ENCODE measurements at places on chromosomes 7 and 10. TPM values are rescaled to one million over a fixed set of nuclear protein-coding genes. Genes with fewer than 3 reads are reported as not detected.

AOAH gene
- total RNA-seq, result 5.3 TPM

NEUROG3 gene
- 0.20 TPM for total RNA-seq

CRTAC1 gene
- not detected for total RNA-seq

SFTPA1 gene
- not detected for total RNA-seq

OR6V1 gene
- total RNA-seq, result not detected

ZNF655 gene
- total RNA-seq, result 58.9 TPM

TLX1 gene
- total RNA-seq, result not detected

PRXL2A gene
- 23.3 TPM for total RNA-seq

CALHM1 gene
- total RNA-seq, result not detected

TOMM7 gene
- 257 TPM for total RNA-seq

PRSS2 gene
- not detected for total RNA-seq

DNA sequence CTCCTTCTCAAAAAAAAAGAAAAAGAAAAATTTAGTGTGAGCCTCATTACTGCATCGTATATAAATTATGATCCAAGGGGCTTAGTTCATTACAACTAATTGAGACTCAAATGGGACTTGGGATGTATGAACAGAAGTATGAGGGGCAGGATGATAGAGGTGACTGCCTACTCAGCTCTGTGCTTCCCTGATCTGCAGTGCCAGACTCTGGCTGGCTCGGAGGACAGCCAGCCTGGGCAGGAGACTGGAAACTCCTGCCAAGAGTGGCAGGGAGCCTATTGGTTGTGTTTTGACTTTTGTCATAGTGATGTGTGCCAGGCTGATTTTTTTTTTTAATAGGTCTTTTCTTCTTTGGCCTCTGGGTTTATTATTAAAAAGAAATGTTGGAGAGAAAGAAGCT is 73.8 kb upstream of the GTF2IRD1 start:
- no peaks in the 10 kb centered on the region for H3K36me3 ChIP-seq
- H3K27me3 ChIP-seq, result no peaks in the 10 kb centered on the region
- no peaks in the 10 kb centered on the region for H3K4me1 ChIP-seq
- H3K4me3 ChIP-seq, result no peak overlapping the region
- DNase-seq, result no peak

DNA sequence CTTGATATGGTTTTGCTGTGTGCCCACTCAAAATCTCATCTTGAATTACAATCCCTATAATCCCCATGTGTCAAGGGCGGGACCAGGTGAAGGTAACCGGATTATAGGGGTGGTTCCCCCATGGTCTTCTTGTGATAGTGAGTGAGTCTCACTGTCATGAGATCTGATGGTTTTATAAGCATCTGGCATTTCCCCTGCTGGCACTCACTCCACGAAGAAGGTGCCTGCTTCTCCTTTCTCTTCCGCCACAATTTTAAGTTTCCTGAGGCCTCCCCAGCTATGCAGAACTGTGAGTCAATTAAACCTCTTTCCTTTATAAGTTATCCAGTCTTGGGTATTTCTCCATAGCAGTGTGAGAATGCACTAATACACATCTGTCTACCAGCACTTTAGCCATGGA is 109.5 kb upstream of the SDK1 start:
- no peak overlapping the region for H3K27ac ChIP-seq
- H3K4me3 ChIP-seq, result no peak overlapping the region
- DNase-seq, result no peak
- no peaks in the 10 kb centered on the region for H3K27me3 ChIP-seq
- H3K4me1 ChIP-seq, result no peaks in the 10 kb centered on the region

DNA sequence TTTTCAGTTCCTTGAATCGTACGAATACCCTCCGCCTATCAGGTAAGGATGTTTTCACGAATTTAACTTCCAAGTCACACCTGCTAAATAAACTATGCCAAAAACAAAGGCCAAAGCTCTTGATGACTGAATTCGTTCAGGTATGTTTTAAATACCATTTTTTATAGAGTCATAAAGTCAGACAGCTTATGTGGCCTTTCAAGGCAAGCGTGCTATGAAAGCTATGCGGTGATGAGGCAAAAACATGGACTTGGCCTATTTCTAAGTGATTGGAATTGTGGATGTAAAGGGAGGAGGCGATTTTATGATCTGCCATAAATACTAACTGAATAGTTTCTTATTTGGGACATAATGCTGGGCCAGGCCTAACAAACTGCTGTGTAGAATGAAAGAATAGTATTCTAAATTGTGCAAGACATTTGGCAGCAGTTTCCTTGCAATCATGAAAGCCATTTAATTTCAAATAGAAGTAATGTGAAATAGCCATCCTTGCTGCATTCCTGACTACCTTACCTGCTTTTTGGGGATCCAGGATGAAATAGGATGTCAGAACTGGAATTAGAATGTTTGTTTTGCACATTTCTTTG is 14.0 kb downstream of the SLC39A12 start:
- no peaks in the 10 kb centered on the region for H3K4me1 ChIP-seq
- no peak for DNase-seq
- H3K27ac ChIP-seq, result no peak overlapping the region
- no peaks in the 10 kb centered on the region for H3K36me3 ChIP-seq
- H3K4me3 ChIP-seq, result no peak overlapping the region
- H3K27me3 ChIP-seq, result peaks cover 10% of the 10 kb centered on the region

GRCh38 chr7:28203508-28204240 is 23.1 kb upstream of the JAZF1 start:
- no peak overlapping the region for H3K4me3 ChIP-seq
- H3K27ac ChIP-seq, result no peak overlapping the region
- peaks cover 30% of the 10 kb centered on the region for H3K4me1 ChIP-seq
- peaks cover 14% of the 10 kb centered on the region for H3K36me3 ChIP-seq
- no peak for DNase-seq

- no peak for DNase-seq
- H3K4me1 ChIP-seq, result no peaks in the 10 kb centered on the region
- H3K27ac ChIP-seq, result no peak overlapping the region
- H3K27me3 ChIP-seq, result peaks cover 12% of the 10 kb centered on the region
Measured at GRCh38 chr7:118330388-118330787, 105.9 kb downstream of the ANKRD7 start.

GRCh38 chr7:132135746-132136385 is 440.4 kb downstream of the PLXNA4 start:
- H3K4me3 ChIP-seq, result no peak overlapping the region
- no peaks in the 10 kb centered on the region for H3K4me1 ChIP-seq
- H3K36me3 ChIP-seq, result no peaks in the 10 kb centered on the region
- no peak overlapping the region for H3K27ac ChIP-seq
- no peak for DNase-seq
- H3K27me3 ChIP-seq, result no peaks in the 10 kb centered on the region

DNA sequence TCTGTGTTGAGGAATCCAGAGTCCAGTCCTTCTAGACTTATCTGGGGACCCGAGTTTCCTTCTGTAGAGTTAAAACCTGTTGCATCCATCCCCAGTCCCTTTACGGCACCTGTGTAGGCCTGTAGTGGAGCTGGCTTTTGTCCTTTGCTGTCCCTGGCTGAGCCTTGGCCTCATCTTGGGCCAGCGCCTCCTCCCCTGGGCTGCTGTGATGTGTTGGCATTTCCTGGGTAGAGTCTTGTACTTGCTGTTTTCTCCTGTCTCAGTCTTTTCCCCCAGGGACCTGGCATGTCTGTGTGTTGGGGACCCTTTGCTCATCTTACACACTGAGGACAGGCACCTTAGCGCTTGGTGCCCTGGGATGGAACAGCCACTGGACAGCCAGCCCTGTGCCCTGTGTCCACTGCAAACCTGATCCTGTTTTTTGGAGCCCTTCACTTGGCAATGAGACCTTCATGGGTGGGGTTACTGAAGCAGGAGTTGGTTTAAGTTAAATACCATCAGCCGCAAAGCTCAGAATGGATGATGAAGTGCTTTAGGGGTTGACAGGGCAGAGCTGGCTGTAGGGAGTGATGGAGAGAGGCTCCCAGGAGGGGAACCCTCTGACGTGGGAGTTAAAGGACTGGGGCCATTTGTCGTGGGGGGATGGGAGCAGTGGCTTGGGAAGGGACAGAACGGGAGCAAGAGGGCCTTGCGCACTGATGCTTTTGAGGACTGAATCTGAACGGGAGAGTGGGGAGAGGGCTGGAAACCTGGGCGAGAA is 50.9 kb downstream of the CUX1 start:
- H3K4me3 ChIP-seq, result no peak overlapping the region
- no peak overlapping the region for H3K27ac ChIP-seq
- H3K36me3 ChIP-seq, result no peaks in the 10 kb centered on the region
- no peaks in the 10 kb centered on the region for H3K27me3 ChIP-seq

GRCh38 chr10:15433850-15434537 is 62.9 kb upstream of the FAM171A1 start:
- no peaks in the 10 kb centered on the region for H3K36me3 ChIP-seq
- H3K4me1 ChIP-seq, result peaks cover 5% of the 10 kb centered on the region
- peaks cover 23% of the 10 kb centered on the region for H3K27me3 ChIP-seq

DNA sequence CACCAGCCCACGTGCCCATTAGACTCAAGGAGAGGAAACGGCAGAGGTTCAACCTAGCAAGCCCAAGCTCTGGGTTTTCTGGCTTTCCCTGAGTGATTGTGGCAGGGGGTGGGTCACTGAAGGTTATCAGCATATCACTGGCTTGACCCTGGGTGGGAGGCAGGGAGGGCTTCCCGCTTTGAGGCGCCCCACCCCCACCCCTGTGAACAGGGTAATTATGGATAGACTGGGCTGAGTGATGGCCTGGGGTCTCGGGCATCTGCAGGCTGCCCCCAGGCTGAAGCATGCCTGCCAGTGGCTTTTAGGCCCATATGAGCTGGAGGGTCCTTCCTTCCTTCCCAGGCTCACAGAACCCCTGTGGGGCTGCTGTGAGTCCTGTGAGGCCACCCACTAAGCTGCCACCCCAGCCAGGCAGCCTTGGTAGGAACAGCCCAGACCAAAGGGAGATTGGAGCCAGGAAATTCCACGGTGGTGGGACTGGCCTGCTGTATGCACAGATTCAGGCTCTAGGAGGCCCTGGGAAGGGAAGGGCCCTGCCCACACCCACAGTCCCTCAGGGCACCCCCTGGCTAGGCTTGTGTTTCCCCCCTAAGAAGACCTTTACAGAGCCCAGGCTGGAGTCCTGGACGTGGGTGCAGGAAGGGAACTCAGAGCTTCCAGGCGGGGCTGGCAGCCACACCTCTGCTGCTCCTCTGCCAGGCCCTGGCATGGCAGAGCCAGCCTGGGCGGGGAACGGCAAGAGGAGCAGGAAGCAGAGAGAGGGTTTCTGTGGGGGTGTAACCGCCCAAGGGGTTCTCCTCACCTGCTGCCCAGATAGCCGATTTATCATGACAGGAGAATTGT is 33.1 kb downstream of the GPRIN2 start:
- no peaks in the 10 kb centered on the region for H3K4me1 ChIP-seq
- H3K36me3 ChIP-seq, result no peaks in the 10 kb centered on the region
- H3K27ac ChIP-seq, result no peak overlapping the region
- H3K4me3 ChIP-seq, result no peak overlapping the region
- no peak for DNase-seq

- peaks cover 6% of the 10 kb centered on the region for H3K27me3 ChIP-seq
- no peak overlapping the region for H3K4me3 ChIP-seq
- H3K27ac ChIP-seq, result no peak overlapping the region
- no peaks in the 10 kb centered on the region for H3K36me3 ChIP-seq
- DNase-seq, result no peak
- H3K4me1 ChIP-seq, result peaks cover 7% of the 10 kb centered on the region
Measured at GRCh38 chr10:88120599-88121333, 257.3 kb downstream of the PTEN start.

DNA sequence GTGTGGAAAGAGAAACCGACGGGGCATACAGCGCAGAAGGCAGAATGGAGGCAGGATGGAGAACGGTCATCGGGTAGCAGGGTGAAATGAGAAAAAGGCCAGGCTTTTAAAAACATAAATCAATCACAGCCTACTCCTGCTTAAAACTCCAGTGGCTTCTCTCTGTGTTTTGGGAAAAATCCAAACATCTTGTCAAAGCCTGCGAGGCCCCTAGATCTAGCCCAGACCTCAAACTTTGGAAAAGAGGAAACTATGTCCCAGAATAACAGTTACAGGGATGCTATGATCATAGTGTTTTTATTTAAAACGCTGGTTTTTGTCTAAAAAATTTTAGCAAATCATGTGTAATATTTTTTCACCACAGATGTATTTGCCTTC is 41.1 kb downstream of the PPP1R3C start:
- no peaks in the 10 kb centered on the region for H3K36me3 ChIP-seq
- H3K27ac ChIP-seq, result no peak overlapping the region
- peaks cover 1% of the 10 kb centered on the region for H3K4me1 ChIP-seq
- no peak for DNase-seq
- H3K27me3 ChIP-seq, result peaks cover 18% of the 10 kb centered on the region

- peak overlapping the region; percentile 23 for H3K27ac ChIP-seq
- peaks cover 28% of the 10 kb centered on the region for H3K36me3 ChIP-seq
- H3K27me3 ChIP-seq, result no peaks in the 10 kb centered on the region
- H3K4me1 ChIP-seq, result peaks cover 14% of the 10 kb centered on the region
- DNase-seq, result no peak
- H3K4me3 ChIP-seq, result no peak overlapping the region
Measured at GRCh38 chr7:105068886-105069285, 54.9 kb downstream of the KMT2E start.

GRCh38 chr7:129561677-129562359 is 49.7 kb upstream of the NRF1 start:
- H3K27ac ChIP-seq, result no peak overlapping the region
- peaks cover 4% of the 10 kb centered on the region for H3K27me3 ChIP-seq
- H3K4me3 ChIP-seq, result no peak overlapping the region
- no peaks in the 10 kb centered on the region for H3K36me3 ChIP-seq

DNA sequence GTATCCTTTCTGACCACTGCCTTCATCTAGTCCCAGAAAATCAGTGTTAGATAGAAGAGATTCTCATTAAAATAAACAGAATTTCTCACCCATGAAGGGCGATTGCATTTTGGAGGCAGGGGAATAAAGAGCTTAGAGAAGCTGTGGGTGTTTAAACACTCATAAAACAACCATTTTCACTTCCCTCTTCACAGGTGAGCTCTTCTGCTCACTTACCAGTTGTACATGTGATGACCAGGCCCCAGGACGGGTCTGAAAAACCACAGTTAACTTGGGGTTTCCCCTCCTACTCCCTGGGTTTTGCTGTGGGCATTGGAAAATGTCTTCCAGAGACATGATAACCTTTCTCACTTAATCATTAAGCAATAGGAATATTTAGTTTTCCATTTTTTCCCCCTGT is 411.6 kb upstream of the DPP6 start:
- no peaks in the 10 kb centered on the region for H3K27me3 ChIP-seq
- no peak overlapping the region for H3K4me3 ChIP-seq
- no peak overlapping the region for H3K27ac ChIP-seq
- DNase-seq, result no peak
- no peaks in the 10 kb centered on the region for H3K36me3 ChIP-seq
- no peaks in the 10 kb centered on the region for H3K4me1 ChIP-seq

DNA sequence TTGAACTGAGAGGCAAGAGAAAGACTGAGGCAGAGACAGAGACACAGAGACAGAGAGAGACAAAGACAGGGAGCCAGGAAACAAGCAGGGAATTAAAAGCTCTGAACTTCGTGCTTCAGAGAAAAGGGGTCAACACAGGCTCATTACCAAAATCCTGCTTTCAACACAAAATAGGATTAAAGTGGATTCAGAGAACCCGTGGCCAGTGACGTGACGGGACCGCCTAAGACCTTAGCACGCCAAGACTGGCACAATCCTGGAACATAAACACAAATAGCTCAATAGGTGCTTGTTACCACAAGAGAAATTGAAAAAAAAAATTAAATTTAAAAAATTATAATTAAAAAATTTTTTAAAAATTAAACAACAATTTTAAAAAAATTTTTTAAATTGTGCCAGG is 21.5 kb downstream of the ASB13 start:
- peaks cover 13% of the 10 kb centered on the region for H3K36me3 ChIP-seq
- no peak overlapping the region for H3K27ac ChIP-seq
- DNase-seq, result no peak
- H3K4me1 ChIP-seq, result no peaks in the 10 kb centered on the region
- H3K4me3 ChIP-seq, result no peak overlapping the region
- H3K27me3 ChIP-seq, result no peaks in the 10 kb centered on the region
